M059J (cell line): ENCODE measurements at places on chromosomes 3 and 15. TPM values are rescaled to one million over a fixed set of nuclear protein-coding genes. Genes with fewer than 3 reads are reported as not detected.

Gene CDHR4
- total RNA-seq: not detected in 2 replicates

Gene ERC2
- 1.2 and 3.4 TPM in 2 replicates for total RNA-seq

Gene DLL4
- 0.10 TPM in 1 of 2 replicates, not detected in the other for total RNA-seq

Gene TRIM42
- total RNA-seq: not detected in 2 replicates

Gene AP3S2
- 48.8 and 58.8 TPM in 2 replicates for total RNA-seq

Gene ZNF80
- total RNA-seq: not detected in 2 replicates

Gene WDR93
- 0.25 TPM in 1 of 2 replicates, not detected in the other for total RNA-seq
